ENCODE measurements at places on chromosomes 1 and 21.

DNA sequence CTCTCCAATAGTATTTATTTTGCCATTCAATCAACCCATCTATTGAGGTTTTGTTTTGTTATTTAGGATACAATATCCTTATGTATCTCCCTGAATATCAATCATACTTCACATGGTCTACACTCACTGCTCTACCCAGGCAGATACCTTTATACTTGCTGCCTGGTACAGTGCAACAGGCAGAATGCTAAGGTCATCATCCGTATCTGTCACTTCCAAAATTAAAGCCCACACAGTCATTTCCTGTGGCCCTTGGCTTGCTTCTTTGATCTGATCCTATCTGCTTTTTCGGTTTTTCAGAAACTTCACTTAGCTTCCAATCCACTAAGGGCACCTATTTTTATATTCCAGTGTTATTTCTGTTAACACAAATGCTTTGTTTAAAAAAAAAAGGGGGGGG, 22.3 kb upstream of the ZZZ3 start:
- no peak for DNase-seq

DNA sequence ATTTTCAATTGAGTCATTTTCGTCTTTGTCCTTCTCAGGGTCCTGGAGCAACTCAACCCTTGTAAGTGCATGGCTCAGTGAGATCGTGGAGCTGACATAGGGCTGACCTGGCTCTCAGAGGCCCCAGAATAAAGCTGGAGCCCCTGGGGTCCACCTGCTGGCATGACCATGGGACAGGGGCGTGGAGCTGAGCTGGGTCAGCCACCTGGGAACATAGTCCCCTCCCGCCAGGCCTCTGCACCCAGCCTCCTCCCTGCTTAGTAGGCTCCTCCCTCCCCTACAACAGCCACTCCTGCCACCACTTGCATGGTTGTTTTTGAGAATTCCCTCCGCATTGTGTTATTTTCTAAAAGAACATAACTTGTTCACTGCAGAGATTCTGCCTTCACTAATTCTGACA, 3.1 kb upstream of the RIPK4 start:
- DNase-seq = no peak

DNA sequence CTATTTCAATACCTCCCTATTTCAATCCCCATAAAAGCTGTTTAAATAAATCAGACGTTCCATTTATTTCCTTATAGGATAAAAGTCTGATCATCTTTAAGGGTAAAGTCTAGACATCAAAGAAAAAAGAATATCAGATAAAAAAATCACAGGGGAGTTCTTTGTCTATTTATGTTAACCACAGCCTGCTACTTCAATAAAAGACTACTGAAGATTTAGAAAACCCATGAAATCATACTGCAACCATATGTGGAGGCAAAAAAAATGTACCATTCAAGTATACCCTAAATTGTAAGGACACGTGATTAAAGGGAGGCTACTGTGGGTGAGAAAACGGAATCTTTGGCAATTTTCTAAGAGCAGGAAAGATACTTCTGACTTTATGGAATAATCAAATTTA, 108.2 kb upstream of the TNFSF4 start:
- no peak for DNase-seq

- no peak for DNase-seq
These were observed 8.2 kb upstream of the RAB3B start for GRCh38 chr1:51998701-51999100.

GRCh38 chr21:41499920-41500319, 8.0 kb downstream of the TMPRSS2 start:
- no peak for DNase-seq

GRCh38 chr1:235625831-235626230, 23.8 kb downstream of the GNG4 start:
- no peak for DNase-seq

DNA sequence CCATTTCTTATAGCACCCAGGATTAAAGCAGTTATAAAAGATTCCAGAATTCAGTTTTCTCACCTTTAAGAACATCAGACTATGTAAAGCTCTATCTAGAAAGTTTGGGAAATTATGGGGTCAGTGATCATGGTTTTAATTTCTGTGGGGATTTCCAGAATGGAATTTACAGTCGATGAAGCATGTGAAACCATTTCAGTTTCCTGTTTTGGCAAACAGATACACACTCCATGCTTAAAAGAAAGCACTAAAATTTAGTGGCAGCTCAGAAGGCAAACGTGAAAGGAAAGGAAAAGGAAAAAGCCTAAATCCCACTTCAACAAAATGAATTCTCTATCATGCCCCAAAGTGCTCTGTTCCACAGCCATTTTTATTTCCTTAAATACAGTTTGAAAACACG, 60.4 kb downstream of the FYB2 start:
- no peak for DNase-seq

DNA sequence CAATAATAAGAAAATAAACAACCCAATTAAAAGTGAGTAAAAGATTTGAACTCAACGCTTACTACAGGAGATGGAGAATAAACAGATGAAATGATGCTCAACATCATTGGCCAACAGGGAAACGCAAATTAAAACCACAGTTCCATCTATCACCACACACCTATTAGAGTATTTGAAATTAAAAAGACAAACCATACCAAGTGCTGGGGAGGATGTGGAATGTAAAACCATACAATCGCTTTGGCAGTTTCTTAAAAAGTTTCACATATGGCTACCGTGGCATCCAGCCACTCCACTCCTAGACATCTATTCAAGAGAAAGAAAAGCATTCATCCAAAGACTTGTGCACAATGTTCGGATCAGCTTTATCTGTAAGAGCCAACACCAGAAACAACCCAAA, 1.3 kb upstream of the LRRC3 start:
- no peak for DNase-seq

- no peak for DNase-seq
These were observed 695.4 kb downstream of the BRINP3 start for GRCh38 chr1:189782295-189782694.

DNA sequence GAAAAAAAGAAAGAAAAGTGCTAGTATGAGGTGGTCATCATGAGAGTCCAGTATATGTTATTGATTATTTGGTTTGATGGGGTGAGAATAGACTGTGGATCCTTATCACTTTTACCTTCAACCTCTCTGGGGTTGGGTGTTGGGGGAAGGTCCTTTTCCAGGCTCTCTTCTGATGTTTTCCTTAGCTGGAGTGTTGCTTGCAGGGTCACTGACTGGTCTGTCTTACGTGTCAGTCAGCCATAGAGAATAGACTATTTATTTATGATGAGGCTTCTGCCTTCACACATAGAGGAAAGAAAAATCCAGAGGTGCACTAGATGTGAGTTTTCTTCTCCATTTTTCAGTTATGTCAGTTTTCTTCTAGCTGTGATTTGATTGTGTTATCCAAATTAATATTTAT, 36.5 kb downstream of the MAP3K21 start:
- no peak for DNase-seq

- peak; percentile 29 for DNase-seq
These were observed 101.0 kb downstream of the MRPL39 start for GRCh38 chr21:25506261-25506660.

DNA sequence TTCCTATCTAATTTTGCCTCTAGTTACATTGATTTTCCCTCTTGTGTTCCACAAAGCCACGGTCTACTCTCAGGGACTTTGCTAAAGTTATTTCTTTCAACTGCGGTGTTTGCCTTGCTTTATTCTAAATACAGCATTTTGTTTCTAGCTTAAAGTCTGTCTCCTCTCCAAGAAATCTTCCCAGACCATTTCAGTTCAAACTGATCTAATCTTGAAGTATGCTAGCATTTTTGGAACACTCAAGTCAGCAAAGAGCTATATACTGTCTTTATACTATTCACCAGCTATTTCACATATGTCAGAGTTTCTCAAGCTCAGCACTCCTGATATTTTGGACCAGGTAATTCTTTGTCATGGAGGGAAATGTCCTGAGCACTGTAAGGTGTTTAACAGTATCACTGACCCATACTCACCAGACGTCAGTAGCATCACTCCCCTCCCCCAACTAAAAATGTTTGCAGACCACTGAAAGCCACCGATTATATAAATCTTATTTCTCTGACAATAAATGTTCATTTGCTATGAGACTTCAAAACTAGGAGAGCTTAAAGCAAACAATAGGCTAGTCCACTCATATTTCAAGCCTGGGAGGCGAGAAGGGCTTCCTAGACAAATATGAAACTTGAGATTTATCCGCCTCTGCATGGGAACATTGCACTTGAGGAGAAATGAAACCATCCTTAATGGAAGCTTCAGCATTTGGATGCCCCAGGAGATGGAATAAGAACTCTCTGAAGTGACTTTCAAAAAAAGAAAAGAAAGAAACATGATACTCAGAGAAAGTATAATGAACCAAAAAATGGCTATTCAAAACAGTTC, 81.1 kb downstream of the KIAA0319L start:
- DNase-seq = no peak

DNA sequence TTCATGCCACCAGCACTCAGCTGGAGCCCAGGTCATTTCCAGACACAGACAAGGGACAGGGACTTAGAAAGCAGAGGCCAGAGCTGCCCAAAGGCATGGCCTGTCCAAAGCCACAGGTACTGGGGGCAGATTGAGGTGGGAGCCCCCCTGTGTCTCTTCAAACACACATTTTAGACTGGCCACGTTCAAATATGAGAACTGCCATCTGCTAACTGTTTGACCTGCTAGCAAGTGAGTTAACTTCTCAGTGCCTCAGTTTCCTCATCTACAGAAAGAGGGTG, 862 bp upstream of the LEFTY2 start:
- no peak for DNase-seq

GRCh38 chr1:184483101-184483683, 96.4 kb downstream of the C1orf21 start:
- peak; percentile 66 for DNase-seq

GRCh38 chr1:190179817-190180216, 297.8 kb downstream of the BRINP3 start:
- DNase-seq = peak; percentile 35

GRCh38 chr1:22366346-22366745, 85.3 kb upstream of the ZBTB40 start:
- no peak for DNase-seq

GRCh38 chr1:15192916-15193550, 39.5 kb downstream of the TMEM51 start:
- no peak for DNase-seq

DNA sequence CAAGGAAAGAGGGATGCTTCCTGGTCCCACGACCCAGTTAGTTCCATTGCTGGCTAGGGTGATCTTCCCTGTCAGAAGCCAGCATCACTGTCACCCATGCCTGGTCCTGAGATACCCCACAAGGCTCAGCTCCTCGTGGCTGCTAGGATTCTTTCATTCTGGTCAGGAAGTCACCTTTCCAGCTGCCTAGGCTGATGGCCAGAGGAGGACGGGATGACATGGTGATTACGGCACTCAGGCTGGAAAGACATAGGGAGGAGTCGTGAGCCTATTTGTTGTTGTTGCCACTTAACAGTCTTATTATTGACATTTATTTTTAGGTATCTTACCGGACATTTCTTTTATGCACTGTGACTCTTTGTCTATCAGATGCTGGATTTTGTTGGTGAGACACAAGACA, 20.0 kb upstream of the MAPKAPK2 start:
- DNase-seq = no peak

DNA sequence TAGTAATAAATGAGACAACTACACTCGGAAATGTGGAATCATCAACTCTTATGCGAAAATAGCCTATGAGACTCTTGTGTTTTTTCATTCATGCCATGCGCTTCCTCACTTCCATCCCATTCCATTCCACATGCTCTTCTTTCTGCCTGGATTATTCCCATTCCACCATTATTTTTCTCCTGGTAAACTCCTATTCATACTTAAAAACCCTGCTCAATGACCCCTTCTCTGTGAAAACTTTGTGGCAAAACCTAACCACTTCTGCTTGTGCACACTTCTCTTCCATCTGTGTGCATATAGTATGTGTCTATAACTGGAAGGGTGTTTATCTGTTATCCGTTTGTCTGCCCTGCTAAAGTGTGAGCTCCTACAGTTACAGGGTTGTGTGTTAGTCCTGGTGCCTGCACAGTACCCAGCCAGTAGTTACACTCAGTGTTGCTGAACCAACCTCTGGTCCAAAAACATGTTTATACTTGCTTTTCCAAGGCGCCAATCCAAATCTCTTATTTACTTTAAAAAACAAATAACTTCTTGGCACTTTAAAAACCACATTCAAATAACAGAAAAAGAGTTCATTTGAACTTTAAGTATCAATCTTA, 10.7 kb downstream of the EPHX1 start:
- DNase-seq = no peak

DNA sequence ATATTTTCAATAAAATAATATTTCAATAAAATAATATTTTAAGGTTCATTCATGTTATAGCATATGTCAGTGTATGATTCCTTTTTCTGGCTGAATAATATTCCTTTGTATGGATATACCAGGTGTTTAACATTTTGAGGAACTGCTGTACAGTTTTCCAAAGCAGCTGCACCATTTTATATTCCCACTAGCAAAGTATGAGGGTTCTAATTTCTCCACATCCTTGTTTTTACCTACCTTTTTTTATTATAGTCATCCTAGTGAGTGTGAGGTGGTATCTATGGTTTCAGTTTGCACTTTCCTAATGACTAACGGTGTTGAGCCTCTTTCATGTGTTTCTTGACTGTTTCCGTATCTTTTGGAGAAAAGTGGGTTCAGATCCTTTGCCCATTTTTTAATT, 5.2 kb downstream of the DEGS1 start:
- no peak for DNase-seq
